Esophagus muscularis mucosa (tissue), 4 donors: ENCODE measurements at places on chromosomes 12 and 14. TPM values are rescaled to one million over a fixed set of nuclear protein-coding genes. Genes with fewer than 3 reads are reported as not detected.

The SMOC1 gene
- total RNA-seq: 0.57 TPM

- no peaks in the 10 kb centered on the region for H3K36me3 ChIP-seq
- no peaks in the 10 kb centered on the region for H3K4me1 ChIP-seq
- no peaks in the 10 kb centered on the region for H3K27me3 ChIP-seq
- DNase-seq: no peak
Observed at GRCh38 chr14:44428231-44428945, 78.7 kb downstream of the FSCB start.

The TAS2R50 gene
- total RNA-seq: 4.2 TPM

DNA sequence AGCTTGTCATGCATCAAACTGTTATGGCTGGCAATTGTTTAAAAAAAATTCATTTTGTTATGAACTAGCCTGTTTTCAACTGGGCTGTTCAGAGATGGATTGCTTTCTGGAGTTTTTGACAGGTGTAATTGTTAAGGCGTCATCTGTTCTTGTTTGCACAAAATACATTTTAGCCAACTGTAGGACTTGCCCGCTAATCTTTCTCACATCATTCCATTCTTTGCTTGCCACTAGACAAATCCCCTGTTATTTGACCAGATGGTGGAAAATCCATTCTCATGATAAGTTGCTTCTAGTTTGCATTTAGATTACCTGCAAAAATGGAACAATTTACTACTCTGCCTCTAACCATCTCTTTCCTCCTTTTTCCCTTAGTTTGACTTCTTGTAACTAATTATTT is 114.3 kb downstream of the NPAS3 start:
- no peaks in the 10 kb centered on the region for H3K4me1 ChIP-seq
- H3K27me3 ChIP-seq: no peaks in the 10 kb centered on the region
- no peak overlapping the region for H3K27ac ChIP-seq
- no peak overlapping the region for H3K4me3 ChIP-seq
- no peaks in the 10 kb centered on the region for H3K36me3 ChIP-seq
- DNase-seq: no peak

- DNase-seq: no peak
- peaks cover 26% of the 10 kb centered on the region for H3K36me3 ChIP-seq
- H3K27me3 ChIP-seq: no peaks in the 10 kb centered on the region
- H3K4me1 ChIP-seq: peaks cover under 1% of the 10 kb centered on the region
- no peak overlapping the region for H3K27ac ChIP-seq
- no peak overlapping the region for H3K4me3 ChIP-seq
Observed at GRCh38 chr12:1197264-1198018, 206.4 kb downstream of the ERC1 start.

GRCh38 chr12:28958553-28959195 is 190.4 kb upstream of the FAR2 start:
- H3K27ac ChIP-seq: no peak overlapping the region
- no peaks in the 10 kb centered on the region for H3K4me1 ChIP-seq
- DNase-seq: no peak
- H3K27me3 ChIP-seq: no peaks in the 10 kb centered on the region

The LUM gene
- total RNA-seq: 83.5 TPM

DNA sequence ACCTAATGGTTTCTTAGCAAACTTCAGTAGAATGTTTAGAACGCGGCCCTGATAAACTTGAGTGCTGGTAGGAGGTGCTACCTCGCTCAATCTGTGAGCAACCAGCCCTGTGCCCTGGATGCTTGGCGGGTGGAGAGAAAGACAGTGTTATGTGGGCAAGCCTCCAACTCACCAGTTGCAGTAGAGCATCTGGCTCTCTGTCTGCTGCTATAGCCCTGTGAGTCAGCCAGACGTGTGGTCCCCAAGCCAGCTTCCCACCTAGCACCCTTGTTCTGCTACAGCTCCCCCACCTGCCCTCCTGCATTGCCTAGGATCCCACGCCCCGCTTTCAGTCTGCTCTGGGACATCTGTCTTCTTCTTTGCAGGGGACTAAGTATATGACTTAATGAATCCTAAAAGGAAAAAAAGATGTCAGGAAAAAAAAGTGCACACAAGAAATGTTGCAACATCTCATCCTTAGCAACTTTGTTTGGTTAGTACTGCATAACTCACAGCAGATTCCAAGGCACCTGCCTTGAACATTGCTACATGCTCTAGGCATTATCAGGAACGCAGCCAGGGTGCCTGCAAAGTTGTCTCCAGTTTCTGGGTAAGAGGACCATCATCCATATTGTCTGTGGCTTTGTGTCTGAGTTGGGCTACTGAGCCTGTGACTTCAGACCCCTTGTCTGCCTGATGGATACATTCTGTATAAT is 13.6 kb downstream of the SNRNP35 start:
- H3K27ac ChIP-seq: no peak overlapping the region
- H3K4me3 ChIP-seq: no peak overlapping the region
- H3K4me1 ChIP-seq: peaks cover 23% of the 10 kb centered on the region
- H3K27me3 ChIP-seq: no peaks in the 10 kb centered on the region
- H3K36me3 ChIP-seq: peaks cover 28% of the 10 kb centered on the region
- no peak for DNase-seq

DNA sequence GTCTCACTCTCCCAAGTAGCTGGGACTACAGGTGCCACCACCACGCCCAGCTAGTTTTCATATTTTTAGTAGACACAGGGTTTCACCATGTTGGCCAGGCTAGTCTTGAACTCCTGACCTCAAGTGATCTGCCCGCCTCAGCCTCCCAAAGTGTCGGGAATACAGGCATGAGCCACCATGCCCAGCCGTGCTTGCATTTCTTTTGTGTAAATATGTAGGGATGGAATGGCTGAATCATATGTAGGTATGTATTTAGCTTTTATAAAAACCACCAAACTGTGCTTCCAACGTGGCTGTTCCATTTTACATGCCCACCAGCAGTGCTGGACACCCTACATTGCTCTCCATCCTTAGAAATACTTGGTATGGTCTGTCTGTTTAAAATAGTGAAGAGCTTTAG is 32.8 kb upstream of the CLMN start:
- no peaks in the 10 kb centered on the region for H3K36me3 ChIP-seq
- no peak overlapping the region for H3K27ac ChIP-seq
- no peaks in the 10 kb centered on the region for H3K4me1 ChIP-seq
- DNase-seq: no peak
- no peak overlapping the region for H3K4me3 ChIP-seq

- H3K27me3 ChIP-seq: no peaks in the 10 kb centered on the region
- no peaks in the 10 kb centered on the region for H3K36me3 ChIP-seq
- no peak overlapping the region for H3K4me3 ChIP-seq
- DNase-seq: no peak
Observed at GRCh38 chr12:19451196-19451595, 11.9 kb downstream of the AEBP2 start.

The CEBPE gene
- total RNA-seq: 0.57 TPM

- H3K4me3 ChIP-seq: no peak overlapping the region
- no peak for DNase-seq
- H3K4me1 ChIP-seq: no peaks in the 10 kb centered on the region
- no peaks in the 10 kb centered on the region for H3K36me3 ChIP-seq
- peaks cover 13% of the 10 kb centered on the region for H3K27me3 ChIP-seq
Observed at GRCh38 chr12:127636882-127637281, 630.1 kb upstream of the TMEM132C start.

The BCL11B gene
- 0.34 TPM for total RNA-seq

DNA sequence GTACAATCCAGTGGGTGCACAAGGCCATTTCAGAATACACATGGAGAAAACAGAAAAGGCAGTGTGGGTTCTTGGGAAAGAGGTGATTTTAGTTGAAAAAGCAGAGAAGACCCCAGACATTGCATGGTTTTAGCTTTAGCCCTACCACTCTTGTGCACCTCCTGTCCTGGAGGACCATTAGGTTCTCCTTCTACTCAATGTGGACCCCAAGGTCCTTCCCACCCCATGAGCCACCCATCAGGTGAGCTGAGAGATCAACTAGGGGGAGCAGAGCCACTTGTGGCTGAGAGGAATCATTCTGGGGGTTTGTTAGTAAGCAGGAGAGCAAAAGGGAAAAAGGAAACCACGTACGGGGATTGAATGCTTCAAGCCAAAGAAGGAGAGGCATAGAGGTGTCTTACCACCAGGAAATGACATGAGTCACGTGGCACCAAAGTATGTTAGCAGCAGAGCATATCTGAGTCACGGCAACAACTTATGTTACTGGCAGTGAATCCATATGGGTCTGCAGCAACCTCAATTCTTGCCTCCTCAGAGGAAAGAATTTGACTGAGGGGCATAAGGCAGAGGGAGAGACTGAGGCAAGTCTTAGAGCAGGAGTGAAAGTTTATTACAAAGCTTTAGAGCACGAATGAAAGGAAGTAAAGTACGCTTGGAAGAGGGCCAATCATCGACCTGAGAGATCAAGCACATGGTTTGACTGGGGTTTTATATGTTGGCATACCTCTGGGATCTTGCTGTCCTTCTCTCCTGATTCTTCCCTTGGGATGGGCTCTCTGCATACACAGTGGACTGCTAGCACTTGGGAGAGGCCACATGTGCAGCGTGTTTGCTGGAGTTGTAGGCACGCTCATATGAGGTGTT is 73.9 kb downstream of the HSD17B6 start:
- peaks cover 6% of the 10 kb centered on the region for H3K4me1 ChIP-seq
- H3K27ac ChIP-seq: no peak overlapping the region
- H3K36me3 ChIP-seq: no peaks in the 10 kb centered on the region
- no peak for DNase-seq
- H3K4me3 ChIP-seq: no peak overlapping the region

- no peak for DNase-seq
- H3K4me1 ChIP-seq: no peaks in the 10 kb centered on the region
- H3K27ac ChIP-seq: no peak overlapping the region
- H3K36me3 ChIP-seq: no peaks in the 10 kb centered on the region
- H3K4me3 ChIP-seq: no peak overlapping the region
Observed at GRCh38 chr12:89960607-89961394, 252.2 kb upstream of the ATP2B1 start.

GRCh38 chr12:88383405-88383804 is 196.9 kb downstream of the KITLG start:
- DNase-seq: no peak
- no peak overlapping the region for H3K4me3 ChIP-seq
- no peaks in the 10 kb centered on the region for H3K27me3 ChIP-seq
- no peak overlapping the region for H3K27ac ChIP-seq
- H3K4me1 ChIP-seq: no peaks in the 10 kb centered on the region
- no peaks in the 10 kb centered on the region for H3K36me3 ChIP-seq

GRCh38 chr12:115049614-115050013 is 365.6 kb upstream of the TBX3 start:
- H3K4me1 ChIP-seq: no peaks in the 10 kb centered on the region
- no peak for DNase-seq
- H3K27me3 ChIP-seq: no peaks in the 10 kb centered on the region
- no peak overlapping the region for H3K4me3 ChIP-seq

DNA sequence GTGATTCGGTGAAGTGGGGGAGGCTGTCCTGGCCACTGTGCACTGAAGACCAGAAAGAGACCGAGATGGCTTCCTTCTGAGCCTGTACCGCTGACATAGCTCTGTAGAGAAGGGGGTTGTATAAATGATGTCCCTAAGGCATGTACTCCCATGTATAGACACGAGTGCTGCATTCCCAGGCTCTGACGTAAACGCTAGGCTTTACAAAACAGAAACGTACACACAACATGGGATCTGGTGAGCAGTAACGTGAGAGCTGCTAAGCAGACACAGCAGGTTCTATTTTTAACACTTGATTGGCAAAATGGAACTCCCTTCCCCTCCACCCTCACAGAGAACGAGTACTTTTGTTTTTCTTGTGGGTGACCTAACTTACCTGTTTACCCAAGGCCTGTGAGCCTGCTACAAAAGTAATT is 35.9 kb downstream of the ACADS start:
- peaks cover 52% of the 10 kb centered on the region for H3K36me3 ChIP-seq
- DNase-seq: peak; percentile 45
- H3K27me3 ChIP-seq: no peaks in the 10 kb centered on the region
- H3K27ac ChIP-seq: peak overlapping the region; percentile 66
- no peak overlapping the region for H3K4me3 ChIP-seq

The SLC6A15 gene
- total RNA-seq: 1.3 TPM

The MDM2 gene
- 35.3 TPM for total RNA-seq

DNA sequence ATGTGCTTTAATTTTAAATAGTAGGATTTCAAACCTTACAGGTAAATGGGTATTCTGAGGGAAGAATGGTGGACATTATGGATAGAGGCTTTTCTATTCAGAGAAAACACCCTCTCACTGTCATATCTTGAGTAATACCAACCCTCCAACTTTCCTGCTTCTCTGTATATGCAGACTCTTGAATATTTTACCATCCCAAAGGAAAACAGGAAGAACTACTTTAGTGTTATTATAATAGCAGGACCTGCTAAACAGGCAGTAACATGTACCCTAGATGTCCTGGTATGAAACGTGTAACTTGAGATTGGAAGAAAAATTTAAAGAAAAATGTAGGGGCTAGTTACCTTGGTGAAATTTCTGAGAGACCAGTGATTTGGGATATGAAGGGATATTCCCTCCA is 82.9 kb upstream of the TRHDE start:
- no peak overlapping the region for H3K27ac ChIP-seq
- no peaks in the 10 kb centered on the region for H3K36me3 ChIP-seq
- DNase-seq: no peak
- no peak overlapping the region for H3K4me3 ChIP-seq
- no peaks in the 10 kb centered on the region for H3K27me3 ChIP-seq

DNA sequence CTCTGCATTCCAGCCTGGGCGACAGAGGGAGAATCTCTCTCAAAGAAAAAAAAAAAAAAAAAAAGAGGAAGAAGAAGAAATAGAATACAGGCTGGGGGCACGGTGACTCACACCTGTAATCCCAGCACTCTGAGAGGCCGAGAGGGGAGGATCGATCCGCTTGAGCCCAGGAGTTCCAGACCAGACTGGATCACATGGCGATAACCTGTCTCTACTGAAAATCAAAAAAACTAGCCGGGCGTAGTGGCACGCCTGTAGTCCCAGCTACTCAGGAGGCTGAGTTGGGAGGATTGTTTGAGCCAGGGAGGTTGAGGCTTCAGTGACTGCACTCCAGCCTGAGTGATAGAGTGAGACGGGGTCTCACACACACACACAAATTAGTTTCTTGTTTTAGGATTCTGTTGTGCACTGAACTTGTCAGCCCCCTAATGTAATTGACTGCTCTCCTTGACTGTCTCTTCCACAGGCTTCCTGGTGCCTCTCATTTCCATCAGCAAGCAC is 963 bp upstream of the TINF2 start:
- H3K4me1 ChIP-seq: peaks cover 39% of the 10 kb centered on the region
- no peaks in the 10 kb centered on the region for H3K27me3 ChIP-seq
- peaks cover 24% of the 10 kb centered on the region for H3K36me3 ChIP-seq
- no peak for DNase-seq
- peak overlapping the region; percentile 65 for H3K4me3 ChIP-seq
- peak overlapping the region; percentile 94 for H3K27ac ChIP-seq
